ENCODE measurements at places on chromosomes 2 and 18. TPM values are rescaled to one million over a fixed set of nuclear protein-coding genes. Genes with fewer than 3 reads are reported as not detected.

GRCh38 chr18:53789376-53790247 is 434.9 kb downstream of the MBD2 start:
- no peak overlapping the region for H3K4me3 ChIP-seq
- no peaks in the 10 kb centered on the region for H3K36me3 ChIP-seq
- no peak for DNase-seq
- H3K27ac ChIP-seq, result no peak overlapping the region

DNA sequence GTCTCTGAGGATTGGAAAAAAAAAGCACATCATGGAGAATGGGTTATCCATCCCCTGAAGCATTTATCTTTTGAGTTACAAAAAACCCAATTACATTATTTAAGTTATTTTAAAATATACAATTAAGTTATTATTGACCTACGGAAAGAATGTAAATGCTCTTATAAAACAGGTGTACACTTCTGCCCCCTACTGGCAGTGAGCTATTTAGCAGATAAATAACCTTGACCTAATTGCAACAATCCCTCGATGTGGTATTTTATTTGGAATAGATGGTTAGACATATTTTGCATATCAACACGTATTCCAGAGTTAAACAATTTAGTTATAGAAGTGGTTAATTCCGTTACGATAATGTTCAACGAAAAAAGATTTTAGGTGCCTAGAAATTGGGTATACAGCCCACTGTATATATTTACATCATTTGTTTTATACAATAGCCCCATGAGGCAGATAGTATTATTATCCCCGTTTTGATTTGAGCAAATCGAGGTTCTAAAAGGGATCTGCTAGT is 9.1 kb upstream of the DAW1 start:
- no peaks in the 10 kb centered on the region for H3K4me1 ChIP-seq
- H3K4me3 ChIP-seq, result no peak overlapping the region
- no peak for DNase-seq

- no peak for DNase-seq
- H3K27me3 ChIP-seq, result no peaks in the 10 kb centered on the region
- H3K27ac ChIP-seq, result no peak overlapping the region
- H3K4me3 ChIP-seq, result no peak overlapping the region
Measured at GRCh38 chr18:22731398-22731797, 201.7 kb upstream of the RBBP8 start.

DNA sequence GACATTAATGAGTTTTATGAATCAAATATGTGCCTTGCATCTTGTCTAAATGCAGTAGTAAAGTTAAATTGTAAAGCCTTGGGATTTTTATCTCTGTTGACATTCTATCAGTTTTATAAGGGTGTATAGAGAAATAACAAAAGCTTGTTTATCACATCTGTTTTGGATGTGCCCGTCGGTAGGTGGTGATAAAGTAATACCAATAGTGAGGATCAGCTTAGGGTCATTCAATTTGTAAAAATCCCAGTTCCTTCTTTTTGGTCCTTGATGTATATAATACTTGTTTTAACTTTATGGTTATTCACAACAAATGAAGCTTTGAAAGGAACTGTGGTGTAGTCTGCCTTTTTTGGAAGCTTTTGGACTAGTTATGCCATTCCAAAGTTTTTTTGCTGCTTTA is 12.6 kb downstream of the UBE2E3 start:
- H3K4me1 ChIP-seq, result no peaks in the 10 kb centered on the region
- no peak overlapping the region for H3K4me3 ChIP-seq
- no peaks in the 10 kb centered on the region for H3K36me3 ChIP-seq
- H3K27ac ChIP-seq, result no peak overlapping the region
- H3K27me3 ChIP-seq, result no peaks in the 10 kb centered on the region

- no peak overlapping the region for H3K27ac ChIP-seq
- no peaks in the 10 kb centered on the region for H3K4me1 ChIP-seq
- DNase-seq, result no peak
- H3K36me3 ChIP-seq, result no peaks in the 10 kb centered on the region
- H3K27me3 ChIP-seq, result no peaks in the 10 kb centered on the region
- H3K4me3 ChIP-seq, result no peak overlapping the region
Measured at GRCh38 chr2:157046396-157046795, 211.1 kb upstream of the GALNT5 start.

- no peak overlapping the region for H3K4me3 ChIP-seq
- no peaks in the 10 kb centered on the region for H3K27me3 ChIP-seq
- no peaks in the 10 kb centered on the region for H3K36me3 ChIP-seq
- peaks cover 23% of the 10 kb centered on the region for H3K4me1 ChIP-seq
Measured at GRCh38 chr18:48829443-48830149, 121.2 kb downstream of the SMAD7 start.

DNA sequence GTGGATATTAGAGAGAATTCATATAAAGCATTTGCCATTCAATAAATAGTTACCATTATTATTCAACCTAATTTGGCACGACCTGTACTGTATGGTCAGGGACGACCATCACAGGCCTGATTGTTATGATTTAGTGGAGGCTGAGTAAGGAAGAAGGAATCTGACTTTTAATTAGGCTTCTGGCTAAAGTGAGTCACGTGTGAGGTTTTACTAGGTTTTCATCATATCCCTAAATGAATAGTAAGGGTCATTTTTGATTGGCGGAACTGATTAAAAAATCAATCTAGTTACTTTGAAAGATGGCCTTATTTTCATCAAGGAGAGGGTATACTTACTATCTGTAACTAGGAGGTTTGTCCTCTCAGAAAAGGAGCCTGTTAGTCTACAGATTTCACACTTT is 143.4 kb downstream of the ADCYAP1 start:
- no peaks in the 10 kb centered on the region for H3K4me1 ChIP-seq
- H3K27me3 ChIP-seq, result no peaks in the 10 kb centered on the region
- H3K4me3 ChIP-seq, result no peak overlapping the region
- no peaks in the 10 kb centered on the region for H3K36me3 ChIP-seq

DNA sequence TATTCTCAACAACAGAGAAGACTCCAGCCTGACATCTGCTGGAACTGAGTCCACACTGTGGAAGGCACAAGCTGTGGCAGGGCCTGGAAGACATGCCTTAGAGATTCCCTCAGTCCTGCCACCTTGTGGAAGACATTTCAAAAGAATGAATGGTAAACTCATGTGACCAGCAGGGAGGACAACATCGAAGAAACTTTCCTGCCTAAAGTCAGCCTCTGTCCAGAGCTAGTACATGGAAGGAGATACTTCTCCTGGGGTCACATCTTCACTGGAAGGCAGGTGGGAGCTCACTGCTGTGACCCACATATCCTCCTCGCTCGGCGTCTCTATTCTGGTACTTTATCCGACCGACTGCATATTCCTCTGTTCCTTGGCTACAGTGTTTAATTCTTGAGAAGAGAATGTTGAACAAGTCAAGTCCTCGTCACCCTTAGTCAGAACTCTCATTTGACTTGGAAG is 59.5 kb downstream of the PUM2 start:
- peaks cover 10% of the 10 kb centered on the region for H3K36me3 ChIP-seq
- H3K4me1 ChIP-seq, result peaks cover 3% of the 10 kb centered on the region
- DNase-seq, result peak; percentile 10
- H3K4me3 ChIP-seq, result no peak overlapping the region
- no peak overlapping the region for H3K27ac ChIP-seq

DNA sequence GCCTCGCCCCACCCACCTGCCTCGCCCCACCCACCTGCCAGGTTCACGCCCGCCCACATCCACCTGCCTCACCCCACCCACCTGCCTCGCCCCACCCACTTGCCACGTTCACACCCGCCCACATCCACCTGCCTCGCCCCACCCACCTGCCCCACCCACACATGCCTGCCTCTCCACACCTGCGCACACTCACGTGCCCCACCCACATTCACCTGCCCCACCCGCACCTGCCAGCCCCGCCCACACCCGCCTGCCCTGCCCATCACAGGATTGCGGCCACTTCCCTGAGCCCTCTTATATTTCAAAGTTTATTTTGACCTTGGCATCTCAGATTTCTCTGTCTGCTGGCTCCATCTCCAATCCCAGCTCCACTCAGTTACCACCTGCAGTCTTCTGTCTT is 217.5 kb upstream of the SOX11 start:
- no peak overlapping the region for H3K4me3 ChIP-seq
- DNase-seq, result no peak
- no peaks in the 10 kb centered on the region for H3K4me1 ChIP-seq
- H3K36me3 ChIP-seq, result no peaks in the 10 kb centered on the region
- no peak overlapping the region for H3K27ac ChIP-seq
- H3K27me3 ChIP-seq, result no peaks in the 10 kb centered on the region

DNA sequence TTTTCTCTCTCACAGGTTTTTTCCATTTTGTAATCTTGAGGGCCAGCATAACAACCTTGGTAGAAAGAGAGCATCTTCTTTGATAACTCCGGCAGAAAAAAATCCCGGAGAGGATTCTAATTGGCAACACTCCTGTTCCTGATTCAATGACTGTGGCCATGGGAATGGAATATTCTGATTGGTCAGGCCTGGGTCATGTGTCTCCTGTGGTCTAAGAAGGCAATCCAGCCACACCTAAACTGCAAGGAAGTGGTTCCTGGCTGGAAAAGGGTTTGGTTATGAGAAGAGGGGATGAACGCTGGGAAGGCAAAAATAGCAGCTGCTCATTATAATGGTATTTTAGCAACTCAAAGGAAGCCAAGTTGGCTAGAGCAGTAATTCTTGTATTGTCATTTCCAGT is 24.8 kb upstream of the ZNF638 start:
- H3K4me1 ChIP-seq, result no peaks in the 10 kb centered on the region
- no peak overlapping the region for H3K27ac ChIP-seq
- H3K27me3 ChIP-seq, result no peaks in the 10 kb centered on the region
- H3K4me3 ChIP-seq, result no peak overlapping the region

DNA sequence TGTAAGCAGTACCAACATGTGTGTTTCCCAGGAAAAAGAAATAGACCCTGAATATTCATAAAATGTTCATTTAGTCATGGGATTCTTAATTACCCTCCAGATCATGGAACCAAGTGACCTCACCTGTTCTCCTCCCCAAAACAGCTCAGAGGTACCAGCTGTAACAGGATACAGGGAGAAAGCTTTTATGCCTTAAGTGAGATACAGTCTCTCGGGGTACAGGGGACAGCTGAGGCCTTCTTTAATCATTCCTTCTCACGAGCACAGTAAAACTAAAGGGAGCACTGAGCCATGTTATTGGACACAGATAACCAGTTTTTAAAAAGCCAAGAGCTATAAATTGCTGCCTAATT is 16.6 kb downstream of the EPHA4 start:
- H3K4me1 ChIP-seq, result peaks cover 7% of the 10 kb centered on the region
- no peak overlapping the region for H3K4me3 ChIP-seq
- no peaks in the 10 kb centered on the region for H3K36me3 ChIP-seq
- H3K27me3 ChIP-seq, result no peaks in the 10 kb centered on the region
- no peak for DNase-seq

CREG2 gene
- not detected for polyA plus RNA-seq

PROKR1 gene
- polyA plus RNA-seq, result not detected

GRCh38 chr2:27408601-27409320 is 630 bp downstream of the PPM1G start:
- H3K27ac ChIP-seq, result peak overlapping the region; percentile 89
- no peak for DNase-seq
- peak overlapping the region; percentile 92 for H3K4me3 ChIP-seq

- no peaks in the 10 kb centered on the region for H3K4me1 ChIP-seq
- no peaks in the 10 kb centered on the region for H3K27me3 ChIP-seq
- no peaks in the 10 kb centered on the region for H3K36me3 ChIP-seq
- no peak overlapping the region for H3K4me3 ChIP-seq
- no peak for DNase-seq
- H3K27ac ChIP-seq, result no peak overlapping the region
Measured at GRCh38 chr18:77762014-77762413, 512.4 kb downstream of the GALR1 start.

DNA sequence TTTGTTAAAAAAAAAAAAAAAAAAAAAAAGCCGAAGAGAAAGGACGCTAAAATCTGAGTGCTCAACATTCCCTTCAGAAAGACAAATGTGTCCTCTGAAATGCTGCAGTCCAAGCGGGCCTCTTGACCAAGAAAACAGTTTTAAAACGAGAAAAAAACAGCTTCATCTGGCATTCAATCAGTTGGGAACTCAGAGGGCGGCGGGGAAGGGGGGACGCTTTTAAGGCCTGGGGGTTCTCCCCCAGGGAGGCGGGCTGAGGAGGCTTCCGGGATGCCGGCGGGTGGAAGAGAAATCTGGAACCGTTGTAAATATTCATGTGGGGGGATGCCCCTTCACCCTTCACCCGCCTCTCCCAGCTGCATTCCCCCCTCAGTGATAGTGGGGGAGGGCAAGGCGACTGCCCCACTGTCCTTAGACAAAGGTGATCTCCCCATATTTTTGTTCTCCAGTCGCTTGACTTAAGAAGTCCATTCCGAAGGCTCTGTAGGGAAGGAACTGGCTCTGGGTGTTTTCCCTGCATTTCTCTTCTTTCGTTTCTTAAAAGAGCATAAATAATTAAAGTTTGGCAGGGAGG is 3.3 kb upstream of the HOXD11 start:
- peaks cover 52% of the 10 kb centered on the region for H3K27me3 ChIP-seq
- H3K27ac ChIP-seq, result no peak overlapping the region
- no peak overlapping the region for H3K4me3 ChIP-seq

GRCh38 chr2:68689553-68690537 is 44.8 kb upstream of the ARHGAP25 start:
- no peak overlapping the region for H3K4me3 ChIP-seq
- no peaks in the 10 kb centered on the region for H3K4me1 ChIP-seq
- H3K27me3 ChIP-seq, result peaks cover 4% of the 10 kb centered on the region

DNA sequence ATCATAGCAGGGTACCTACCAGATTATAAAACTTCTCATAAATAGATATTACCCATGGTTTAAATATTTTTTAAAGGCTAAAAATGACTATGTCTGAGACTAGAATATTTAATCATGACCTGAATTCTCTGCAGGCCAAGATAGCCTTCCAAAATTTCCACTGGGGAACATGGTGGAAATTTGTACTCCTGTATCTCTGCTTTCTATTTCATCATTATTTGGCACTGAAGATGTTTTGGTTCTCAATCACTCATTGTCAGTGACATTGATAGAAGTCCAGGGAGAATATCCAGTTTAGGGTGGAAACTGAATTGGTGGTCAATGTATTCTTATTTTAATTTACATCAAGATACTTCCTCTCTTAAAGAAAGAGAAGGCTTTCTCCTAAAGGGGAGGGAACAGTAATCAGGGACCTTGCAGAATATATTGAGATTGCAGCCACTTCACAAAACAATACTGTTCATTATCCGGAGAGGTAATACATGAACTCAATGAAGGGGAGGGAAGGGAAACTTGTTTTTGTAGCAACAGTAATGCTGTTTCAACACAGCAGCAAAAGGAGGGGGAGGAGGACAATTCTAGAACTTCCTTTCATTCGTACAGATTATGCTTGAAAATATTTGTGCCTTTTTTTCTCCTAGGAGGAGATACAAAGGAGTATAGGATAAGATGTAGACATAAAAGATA is 34.1 kb downstream of the EEF1B2 start:
- H3K4me3 ChIP-seq, result no peak overlapping the region
- H3K36me3 ChIP-seq, result no peaks in the 10 kb centered on the region
- H3K4me1 ChIP-seq, result no peaks in the 10 kb centered on the region
- no peak for DNase-seq

GRCh38 chr2:85865539-85866164 is 23.1 kb downstream of the ST3GAL5 start:
- no peak overlapping the region for H3K4me3 ChIP-seq
- no peak for DNase-seq
- no peak overlapping the region for H3K27ac ChIP-seq
- peaks cover 15% of the 10 kb centered on the region for H3K4me1 ChIP-seq
- no peaks in the 10 kb centered on the region for H3K27me3 ChIP-seq
